ENCODE measurements at places on chromosomes 2 and 18.

DNA sequence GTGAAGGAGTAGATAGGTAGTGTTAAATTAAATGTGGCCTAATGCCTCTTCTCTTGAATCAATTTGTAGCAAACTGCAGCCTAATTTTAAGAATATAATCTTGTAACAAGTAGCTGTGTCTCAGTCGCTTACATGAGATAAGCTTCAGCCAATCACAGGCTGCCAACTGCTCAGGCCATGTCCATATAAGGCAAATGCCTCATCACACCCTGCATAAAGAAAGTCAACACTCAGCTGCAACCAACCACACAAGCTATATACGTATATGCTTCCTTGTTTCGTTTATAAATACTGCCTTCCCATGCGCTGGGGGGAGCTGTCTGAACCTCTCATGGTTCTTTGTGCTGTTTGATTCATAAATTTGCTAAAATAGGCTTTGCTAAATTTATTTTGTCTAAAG is 476.3 kb downstream of the TRIB2 start:
- no peak for DNase-seq

- no peak for DNase-seq
Observed at GRCh38 chr2:191404568-191404991, 159.4 kb downstream of the MYO1B start.

DNA sequence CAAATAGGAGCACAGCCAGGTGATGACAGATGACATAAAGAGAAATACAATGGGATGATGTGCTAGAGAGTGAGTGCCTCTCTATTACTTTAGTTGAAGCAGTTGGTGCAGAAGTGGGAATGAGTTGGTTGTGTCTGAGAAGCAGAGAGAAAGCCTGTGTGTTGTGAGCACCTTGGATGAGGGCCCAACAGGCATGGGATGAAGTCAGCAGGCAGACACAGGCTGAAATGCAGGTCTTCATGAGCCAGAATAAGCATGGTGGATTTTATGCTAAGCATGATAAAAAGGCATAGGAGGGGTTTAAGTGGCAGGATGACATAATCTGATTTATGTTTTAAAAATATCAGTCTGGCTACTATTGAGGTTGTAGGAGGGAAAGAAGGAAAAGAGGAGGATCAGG is 71.5 kb downstream of the KLHL14 start:
- DNase-seq: no peak

DNA sequence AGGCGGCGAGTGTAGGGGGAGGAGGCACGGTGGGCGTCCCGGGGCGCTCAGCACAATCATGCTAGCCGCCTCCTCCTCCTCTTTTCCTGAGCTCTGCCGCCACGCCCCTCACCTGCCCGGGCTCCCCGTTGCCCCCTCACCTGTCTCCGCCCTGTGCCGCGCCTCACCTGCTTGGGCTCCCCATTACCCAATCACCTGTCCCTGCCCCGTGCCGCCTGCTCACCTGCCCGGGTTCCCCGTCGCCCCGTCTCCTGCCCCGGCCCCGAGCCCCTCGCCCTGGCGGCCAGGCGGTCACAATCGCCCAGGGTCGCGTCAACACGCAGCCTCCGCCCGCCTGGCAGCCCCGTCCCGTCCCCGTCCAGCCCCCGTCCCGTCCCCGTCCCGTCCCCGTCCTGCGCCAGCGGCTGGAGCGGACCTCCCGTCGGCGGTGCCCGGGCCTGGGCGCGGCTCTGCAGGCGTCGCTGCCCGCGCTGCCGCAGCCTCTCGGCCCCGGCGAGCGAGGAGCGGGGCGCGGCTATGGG is at the start of gene DCDC2C:
TSS of gene DCDC2C (plus strand) at position 340 of the 521 bp plus-strand sequence. CDS start at position 517, 177 bp downstream.
- no peak for DNase-seq

GRCh38 chr2:239928391-239929350 is 96.5 kb downstream of the NDUFA10 start:
- no peak for DNase-seq

DNA sequence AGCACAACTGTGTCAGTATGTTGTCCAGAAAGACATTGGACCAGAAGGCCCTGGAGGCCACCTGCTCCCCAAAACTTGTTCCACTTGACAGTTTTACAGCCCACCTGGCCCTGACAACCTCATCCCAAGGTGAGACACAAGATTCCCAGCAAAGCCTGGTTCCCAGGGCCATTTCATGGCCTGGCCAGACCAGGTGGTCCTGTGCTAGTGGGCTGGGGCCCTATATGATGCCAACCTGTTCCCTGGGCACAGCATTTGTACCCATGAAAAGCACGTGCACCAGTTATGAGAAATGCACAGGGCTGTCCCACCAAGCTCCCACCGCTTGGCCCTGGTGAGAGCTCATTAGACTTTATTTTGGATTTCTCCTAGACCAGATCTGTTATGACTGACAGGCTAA is 6.0 kb upstream of the SP140L start:
- DNase-seq: no peak

DNA sequence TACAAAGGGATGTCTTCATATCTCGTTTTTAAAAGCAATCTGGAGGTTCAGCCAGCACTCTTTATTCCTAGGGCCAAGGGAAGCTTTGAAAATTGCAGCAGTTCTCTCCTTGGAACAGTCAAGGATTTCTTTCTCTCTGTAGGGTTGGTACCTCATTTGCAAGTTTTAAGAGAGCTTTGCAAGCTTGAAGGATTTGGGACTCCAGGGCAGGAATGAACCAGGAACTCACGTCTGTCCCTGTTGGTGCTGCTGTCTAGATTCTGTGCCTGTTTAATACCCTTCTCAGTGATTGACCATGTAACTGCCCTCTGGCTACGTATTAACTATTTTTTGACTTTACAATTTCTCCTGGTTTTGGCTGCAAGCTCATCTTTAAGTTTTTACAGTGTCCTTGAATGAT is 262.5 kb upstream of the ST6GAL2 start:
- DNase-seq: no peak

DNA sequence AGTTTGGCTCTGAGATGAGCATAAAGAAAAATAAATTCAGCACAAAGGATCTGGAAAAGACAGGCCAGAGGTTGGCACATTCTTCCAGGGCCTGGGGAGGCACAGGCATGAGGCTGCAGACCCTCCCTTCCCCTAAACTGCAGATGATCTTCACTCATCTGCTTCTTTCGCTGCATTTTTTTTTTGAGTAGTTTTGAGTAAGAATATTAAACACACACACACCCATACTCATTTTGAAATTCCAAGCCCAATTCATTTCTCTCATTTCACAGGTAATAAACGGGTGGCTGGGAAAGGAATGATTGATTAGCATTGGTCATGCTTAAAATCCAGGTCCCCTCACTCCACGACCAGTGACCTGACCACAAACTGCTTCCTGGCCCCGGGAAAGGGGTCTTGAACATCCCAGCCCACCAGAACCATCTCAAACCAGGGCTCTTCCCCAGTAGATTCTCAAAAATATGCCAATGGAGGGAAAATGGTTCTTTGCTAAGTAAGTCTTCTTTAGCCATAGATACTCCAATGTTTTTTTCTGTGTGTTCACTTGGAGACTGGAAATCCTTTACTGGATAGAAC is 219.6 kb downstream of the ANAPC1 start:
- no peak for DNase-seq

DNA sequence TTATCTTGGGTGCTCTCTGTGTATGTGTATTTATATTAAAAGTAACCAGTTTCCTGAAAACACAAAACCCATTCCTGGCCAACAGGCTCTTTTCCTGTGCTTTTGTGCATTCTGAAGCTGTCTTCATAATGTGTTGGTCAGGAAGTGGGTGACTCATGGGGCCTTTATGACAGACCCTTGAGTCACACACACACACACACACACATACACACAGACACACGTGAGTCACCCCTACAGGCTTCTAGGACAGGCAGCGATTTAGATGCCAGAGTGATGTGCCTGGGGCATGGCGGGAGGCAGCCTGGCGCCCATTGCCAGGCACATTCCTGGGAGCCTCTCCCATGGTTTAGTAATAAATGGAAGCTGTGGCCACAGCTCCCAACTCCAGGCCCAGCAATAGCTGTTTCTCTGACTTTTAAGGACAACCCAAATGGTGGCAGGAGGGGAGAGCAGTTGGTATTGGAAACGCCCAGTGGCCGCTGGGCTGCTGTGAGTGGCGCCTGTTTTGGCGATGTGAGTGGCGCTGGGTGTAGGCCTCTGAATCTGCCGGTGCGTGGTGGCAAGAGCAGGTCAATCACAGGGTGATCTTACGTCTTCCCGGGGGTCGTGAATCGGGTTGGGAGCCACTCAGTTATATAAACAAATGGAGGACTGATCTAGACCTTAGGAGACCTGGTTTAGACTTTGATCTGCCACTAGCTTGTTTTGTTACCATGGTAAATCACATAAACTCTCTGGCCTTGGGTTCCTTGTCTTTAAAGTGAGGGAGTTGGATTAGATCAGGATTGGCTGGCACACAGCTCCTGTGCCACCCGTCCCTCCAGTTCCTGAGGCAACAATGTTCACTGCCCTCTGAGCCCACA is 150.7 kb upstream of the DLX2 start:
- peak; percentile 63 for DNase-seq

DNA sequence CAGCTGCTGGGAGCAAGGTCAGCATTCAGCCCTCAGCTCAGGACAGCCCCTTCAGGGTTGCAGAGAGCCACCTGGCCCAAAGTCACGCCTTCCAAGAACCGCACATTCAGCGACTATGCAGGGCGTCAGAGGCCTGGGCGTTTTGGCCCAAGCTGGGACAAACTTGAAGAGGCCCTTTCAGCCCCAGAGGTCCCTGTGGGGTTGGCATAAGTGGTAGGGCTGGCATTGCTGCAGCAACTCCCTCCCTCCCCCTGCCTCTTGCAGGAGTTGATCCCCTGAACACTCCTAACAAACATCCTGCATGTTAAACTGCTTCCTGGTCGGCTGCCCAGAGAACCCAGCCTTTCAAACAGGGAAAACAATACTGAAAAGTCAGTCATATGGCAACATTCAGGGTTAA is 192.9 kb upstream of the SMAD2 start:
- no peak for DNase-seq

DNA sequence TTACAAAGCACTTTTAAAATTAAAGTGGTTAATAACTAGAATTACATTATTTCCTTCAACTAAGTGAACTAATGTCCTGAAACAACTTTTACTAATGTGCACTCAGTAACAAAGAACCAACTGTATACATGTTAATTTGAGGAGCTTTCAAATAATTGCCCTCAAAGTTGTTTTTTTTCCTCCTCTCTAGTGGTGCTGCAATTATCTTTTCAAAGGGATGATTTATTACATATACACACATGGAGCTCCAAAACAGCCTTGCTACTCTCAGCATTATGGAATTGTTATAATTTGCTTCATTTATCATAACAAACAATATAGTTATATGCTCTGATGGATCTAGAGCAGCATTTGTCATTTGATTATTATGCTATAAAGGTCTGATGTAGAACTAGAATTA is 246.3 kb upstream of the RASGRP3 start:
- DNase-seq: no peak

GRCh38 chr2:2253172-2254016 is 77.7 kb downstream of the MYT1L start:
- no peak for DNase-seq

GRCh38 chr2:237547841-237548416 is 18.4 kb upstream of the PRLH start:
- no peak for DNase-seq

DNA sequence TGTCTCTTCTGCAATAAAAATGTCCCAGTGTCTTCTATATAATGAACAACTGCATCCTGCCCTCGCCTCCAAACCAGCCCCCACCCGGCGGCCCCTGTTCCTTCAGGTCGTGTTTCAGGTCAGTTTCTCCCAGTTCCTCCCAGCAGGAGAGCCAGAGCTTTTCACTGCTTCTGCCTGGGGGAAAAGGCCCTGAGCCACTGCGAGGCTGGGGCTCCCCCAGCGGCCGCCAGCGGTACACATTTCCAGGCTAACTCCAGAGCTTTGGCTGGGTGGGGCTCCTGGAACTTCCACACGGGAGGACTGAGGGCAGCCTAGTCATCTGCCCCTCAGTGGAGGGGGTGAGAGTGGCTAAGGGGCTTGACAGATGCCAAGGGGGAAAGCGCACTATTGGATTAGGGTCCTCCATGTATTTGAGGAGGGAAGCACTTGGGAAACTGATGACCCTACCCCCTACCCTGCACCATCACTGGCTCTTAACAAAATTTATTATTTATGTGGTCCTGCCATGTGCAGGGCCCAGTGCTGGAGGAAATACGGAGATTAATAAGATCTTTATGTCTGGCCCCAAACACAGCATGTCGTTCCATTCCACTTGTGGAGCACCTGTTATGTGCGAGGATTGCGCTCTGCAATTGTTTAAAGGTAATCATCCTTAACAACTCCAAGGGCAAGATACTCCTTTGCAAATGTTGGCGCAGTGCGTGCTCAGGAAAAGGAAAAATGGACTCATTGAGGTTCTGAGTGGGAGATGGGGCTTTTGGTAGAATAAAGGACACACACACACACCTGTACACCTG is 17.3 kb upstream of the CYS1 start:
- DNase-seq: no peak

DNA sequence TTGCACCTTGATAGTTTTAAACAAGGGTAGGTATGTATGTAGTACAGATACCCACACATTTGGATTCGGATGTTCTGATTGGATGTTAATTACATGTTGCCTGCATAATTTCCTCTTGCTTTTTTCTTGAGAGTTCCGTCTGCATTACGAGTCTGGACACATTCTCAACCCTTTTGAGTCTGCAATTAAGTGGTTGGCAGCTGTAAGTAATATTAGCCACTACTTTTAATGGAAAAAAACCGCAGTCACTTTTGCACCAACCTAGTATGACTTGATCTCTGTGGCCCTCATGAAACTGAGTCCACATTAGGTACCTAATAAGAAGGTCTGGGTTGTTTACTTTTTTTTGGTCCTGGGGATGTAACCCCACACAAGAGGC is 217.3 kb downstream of the VAPA start:
- DNase-seq: no peak

DNA sequence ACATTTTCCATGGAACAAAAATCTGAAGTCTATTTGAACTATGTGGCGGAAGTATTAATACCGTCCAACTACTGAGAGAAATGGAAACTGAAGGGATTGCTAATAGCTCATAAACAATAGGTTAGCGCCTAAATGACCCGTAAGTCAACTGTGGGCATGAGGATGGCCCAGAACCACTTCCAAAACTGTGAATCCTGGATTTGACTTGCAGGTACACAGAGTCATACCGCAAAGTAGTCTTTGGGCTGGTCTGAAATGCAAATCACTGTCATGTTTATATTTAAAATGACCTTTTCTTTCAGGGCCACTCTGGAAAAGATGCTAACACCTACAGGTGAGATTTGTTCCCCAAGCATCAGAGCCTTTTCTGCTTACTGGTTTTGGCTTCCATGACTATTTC is 50.6 kb downstream of the STAT4 start:
- no peak for DNase-seq

- no peak for DNase-seq
Observed at GRCh38 chr2:180743401-180743800, 237.0 kb upstream of the UBE2E3 start.

DNA sequence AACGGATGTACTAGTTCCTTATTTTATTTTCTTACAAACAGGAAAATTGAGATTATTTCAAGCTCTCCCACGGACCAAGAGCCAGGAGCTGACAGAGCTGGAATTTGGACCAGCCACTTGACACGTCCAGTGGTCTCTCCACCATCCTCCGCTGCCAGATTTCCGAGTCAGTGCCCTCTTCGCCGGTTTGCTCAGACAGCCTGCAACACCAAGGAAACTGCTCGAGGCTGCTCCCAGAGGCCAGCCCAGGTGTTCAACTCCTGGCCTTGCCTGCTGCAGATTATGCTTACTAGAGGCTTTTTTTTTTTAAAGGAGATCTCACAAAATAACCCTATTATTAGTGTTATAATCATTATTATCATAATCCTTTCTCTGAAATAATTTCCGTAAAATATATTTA is 779.8 kb downstream of the RNF144A start:
- no peak for DNase-seq
